GM13976 (cell line): ENCODE measurements at places on chromosomes 13 and 19.

GRCh38 chr19:29118389-29118788, 94.6 kb downstream of the UQCRFS1 start:
- DNase-seq, result no peak

- no peak for DNase-seq
Measured at GRCh38 chr13:62482351-62482750, 1066.7 kb upstream of the PCDH20 start.

GRCh38 chr13:93577105-93577504, 350.5 kb downstream of the GPC6 start:
- no peak for DNase-seq

GRCh38 chr19:2235381-2236063, 607 bp downstream of the PLEKHJ1 start:
- DNase-seq, result no peak

GRCh38 chr19:50327013-50327412, 2.2 kb downstream of the KCNC3 start:
- DNase-seq, result no peak

DNA sequence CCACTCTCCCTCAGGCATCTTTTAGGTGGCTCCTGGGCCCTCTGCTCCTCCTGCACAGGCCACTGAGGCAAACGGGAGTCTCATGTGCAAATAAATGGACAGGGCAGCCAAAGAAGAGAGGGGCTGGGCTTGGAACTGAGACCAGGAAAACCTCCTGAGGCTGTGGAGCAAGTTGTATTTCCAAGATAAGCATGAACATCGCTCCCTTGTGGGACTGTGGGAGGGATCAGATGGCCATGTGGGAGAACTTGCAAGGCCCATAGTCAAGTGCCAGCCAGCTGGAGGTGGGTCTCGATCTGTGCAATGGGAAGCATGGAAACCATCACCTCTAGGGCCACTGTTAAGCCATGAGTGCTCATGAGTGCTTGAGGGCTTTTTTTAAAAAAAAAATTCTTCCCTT, 24.9 kb downstream of the MED26 start:
- no peak for DNase-seq

GRCh38 chr13:58500938-58501337, 869.4 kb downstream of the PCDH17 start:
- DNase-seq, result no peak

- DNase-seq, result no peak
Measured at GRCh38 chr13:23516190-23516589, 54.0 kb upstream of the TNFRSF19 start.

DNA sequence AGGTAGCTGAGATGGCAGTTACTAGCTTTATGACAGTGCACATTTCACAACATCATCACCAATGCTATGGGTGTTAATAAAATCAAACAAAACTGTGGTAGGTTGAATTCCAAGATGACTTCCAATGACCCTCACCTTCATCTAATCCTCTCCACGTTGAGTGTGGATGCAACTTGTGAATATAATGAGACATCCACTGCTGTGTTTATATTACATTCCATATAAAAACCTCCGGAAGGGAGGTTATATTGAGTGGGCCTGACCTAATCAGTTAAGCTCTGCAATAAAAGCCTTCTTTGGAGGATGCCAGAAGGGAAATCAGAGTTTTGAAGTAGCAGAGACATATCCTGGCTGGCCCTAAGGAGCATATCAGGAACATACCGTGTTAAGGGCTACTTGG, 25.6 kb upstream of the CSNK1A1L start:
- DNase-seq, result no peak

GRCh38 chr19:23377276-23377675, 18.0 kb downstream of the ZNF91 start:
- DNase-seq, result no peak

DNA sequence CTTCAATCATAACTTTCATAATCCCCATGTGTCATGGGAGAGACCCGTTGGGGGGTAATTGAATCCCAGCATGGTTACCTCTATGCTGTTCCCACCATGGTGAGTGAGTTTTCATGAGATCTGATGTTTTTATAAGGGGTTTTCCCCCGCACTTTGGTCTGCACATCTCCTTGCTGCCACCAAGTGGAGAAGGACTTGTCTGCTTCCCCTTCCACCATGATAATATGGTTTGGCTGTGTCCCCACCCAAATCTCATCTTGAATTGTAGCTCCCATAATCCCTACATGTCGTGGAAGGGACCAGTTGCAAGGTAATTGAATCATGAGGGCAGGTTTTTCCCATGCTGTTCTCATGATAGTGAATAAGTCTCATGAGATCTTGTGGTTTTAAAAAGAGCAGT, 524.9 kb downstream of the SLITRK5 start:
- no peak for DNase-seq

DNA sequence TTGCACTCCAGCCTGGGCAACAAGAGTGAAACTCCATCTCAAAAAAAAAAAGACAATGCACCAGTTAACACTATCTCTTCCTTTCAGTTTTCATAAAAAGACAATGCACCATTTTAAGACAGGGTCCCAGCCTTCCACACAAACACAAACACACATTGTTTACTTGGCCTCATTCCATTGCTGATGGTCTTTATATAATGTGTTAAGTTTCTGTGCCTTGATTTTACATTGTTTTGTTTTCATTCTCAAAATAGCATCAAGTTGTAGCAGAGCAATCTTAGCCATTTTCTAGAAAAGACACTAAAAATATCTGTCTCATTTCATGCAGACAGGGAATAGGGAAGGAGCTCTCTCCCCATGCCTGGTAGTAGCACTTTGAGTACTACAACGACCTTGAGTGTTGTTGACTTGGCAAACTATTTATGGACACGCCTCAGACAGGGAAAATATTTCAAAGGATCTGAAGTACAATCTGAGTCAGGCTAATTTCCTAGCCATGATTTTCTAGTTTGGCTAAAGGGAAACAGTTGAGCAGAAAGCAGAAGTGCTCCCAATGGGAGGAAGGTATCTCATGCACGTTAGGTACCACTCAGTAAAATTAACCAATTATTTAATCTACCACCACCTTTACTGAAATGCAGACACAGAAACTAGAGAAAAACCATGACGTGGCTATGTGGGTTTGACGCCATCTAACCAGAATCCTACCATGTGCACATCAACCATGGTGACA, 120.6 kb downstream of the ABCC4 start:
- DNase-seq, result no peak

- DNase-seq, result no peak
Measured at GRCh38 chr13:112234131-112234875, 141.9 kb upstream of the SPACA7 start.

DNA sequence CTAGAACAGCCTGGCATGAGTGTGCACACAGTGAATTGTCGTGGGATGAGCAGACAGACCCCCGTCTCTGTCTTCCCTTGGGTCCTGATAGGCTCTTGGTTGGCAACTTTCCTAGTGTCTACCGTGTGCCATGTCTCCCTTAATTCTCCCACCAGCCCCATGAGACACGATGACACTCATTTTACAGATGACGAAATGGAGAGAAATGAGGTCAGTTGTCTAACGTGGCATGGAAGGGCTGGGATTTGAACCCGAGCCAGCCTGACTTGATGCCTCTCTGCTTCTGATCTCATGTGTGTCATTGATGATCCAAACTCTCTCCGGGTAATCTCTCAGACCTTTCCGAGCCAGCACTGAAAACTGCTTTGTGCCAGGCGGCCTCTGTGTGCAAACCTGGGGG, 8.4 kb upstream of the KLK14 start:
- DNase-seq, result no peak

DNA sequence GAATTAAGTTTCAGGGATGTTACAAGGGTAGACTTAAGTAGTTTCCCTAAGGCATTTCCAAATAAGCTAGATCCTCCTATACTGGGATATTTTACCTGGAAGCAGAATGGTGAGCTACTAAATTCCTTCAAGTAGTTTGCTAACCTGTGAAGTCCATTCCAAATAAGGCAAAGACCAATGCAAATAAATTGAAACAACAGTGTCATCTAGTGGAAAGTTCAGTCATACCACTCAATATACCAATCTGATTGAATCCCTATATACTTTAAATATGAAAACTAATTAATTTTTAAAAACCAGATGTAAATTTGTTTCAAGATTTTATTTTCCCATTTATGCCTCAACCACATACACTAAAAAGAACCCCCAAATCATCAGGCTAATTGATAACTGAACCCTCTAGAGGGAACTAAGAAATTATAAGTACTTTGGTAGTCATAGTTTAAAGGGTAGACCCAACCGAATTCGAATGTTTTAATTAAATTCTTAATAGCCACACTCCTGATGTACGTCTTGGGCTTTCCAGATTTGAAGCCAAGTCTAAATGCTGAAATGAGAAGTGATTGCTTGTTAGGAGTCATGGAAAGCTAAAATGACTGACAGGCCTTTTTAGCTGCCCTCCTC, 223.7 kb downstream of the TBC1D4 start:
- DNase-seq, result no peak

DNA sequence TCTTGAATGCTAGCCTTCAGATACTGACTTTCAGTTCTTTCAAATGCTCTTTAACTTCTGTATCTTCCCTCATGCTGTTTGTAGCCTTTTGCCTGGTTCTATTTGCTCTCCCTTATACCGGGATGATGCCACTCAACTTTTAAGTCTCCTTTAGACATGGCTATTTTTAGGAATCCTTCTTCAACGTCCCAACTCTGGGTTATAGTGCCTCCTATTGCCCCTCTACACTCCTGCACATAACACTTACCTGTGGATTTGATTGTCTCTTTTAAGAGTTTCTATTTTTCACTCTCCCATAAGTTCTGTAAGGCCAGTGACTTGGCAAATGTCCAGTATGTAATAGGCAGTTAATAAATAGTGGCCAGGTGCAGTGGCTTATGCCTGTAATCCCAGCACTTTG, 343.0 kb downstream of the KLF5 start:
- no peak for DNase-seq

DNA sequence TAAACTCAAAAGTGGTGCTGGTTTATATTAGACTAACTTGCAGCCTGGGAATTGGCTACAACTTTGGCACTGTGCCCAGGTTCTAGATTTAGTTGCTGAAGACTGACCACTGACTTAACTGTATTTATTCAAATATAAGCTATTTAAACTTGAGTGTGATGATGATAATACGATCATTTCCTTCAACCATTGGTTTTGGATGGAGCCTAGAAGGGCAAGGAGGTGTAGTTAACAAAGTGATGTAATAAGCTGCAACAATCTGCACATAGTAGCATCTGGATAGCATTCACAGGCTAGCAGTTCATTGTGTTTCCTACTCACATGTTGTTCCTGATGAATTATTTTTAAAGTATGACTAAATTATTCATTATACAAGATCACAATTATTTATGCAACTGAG, 55.2 kb upstream of the DACH1 start:
- no peak for DNase-seq

DNA sequence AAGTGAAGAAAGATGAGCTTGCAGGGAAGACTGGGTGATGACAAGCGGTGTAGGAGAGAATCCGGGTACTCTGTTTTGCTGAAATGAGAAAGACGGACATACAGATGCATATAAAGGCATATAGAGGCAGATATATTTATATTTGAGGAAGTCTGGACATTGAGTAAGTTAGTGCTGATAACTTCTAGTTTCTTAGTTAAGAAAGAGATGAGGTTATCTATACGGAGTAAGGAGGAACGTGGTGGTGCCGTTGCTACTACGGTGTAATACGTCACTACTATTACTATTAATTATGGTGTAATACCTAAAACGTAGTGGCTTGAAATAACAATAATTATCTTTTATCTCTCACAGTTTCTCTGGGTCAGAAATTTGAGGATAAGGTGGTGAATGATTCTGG, 9.8 kb upstream of the CPB2 start:
- DNase-seq, result no peak

DNA sequence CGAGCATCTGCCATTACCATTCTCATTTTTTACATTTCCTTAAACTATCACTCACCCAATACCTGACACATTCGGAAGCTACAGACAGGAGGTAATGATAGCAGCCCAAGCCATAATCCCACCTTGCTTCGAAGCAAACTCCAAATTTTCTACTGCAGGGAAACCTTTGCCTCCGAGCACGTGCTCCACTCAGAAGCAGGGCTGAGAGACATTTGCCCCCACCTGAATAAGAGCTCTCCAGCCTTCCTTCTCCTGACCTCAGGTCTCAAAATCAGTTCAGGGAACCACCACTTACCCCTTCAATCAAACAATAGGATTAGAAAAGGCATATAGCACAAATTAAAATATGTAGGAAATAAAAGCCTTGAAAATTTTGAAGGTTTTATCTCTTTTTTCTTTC, 2.3 kb upstream of the DACH1 start:
- no peak for DNase-seq

DNA sequence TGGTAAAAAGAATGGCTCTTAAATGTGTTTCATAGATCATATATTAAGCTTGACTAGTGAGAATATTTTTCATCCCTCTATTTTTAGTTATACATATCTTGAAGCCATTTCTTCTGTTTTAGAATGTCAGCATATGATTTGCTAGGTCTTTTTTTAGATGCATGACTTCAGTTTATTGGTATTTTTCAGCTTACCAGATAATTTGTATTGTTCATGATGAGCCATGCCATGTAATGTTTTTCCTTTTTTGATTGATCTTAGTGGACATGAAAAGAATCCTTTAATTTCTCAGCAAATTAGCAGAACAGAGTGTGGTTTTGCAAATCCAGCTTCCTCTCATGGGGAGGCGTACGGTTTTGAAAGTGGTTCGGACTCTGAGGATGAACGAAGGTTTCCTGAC, 168.5 kb downstream of the LMO7 start:
- no peak for DNase-seq

DNA sequence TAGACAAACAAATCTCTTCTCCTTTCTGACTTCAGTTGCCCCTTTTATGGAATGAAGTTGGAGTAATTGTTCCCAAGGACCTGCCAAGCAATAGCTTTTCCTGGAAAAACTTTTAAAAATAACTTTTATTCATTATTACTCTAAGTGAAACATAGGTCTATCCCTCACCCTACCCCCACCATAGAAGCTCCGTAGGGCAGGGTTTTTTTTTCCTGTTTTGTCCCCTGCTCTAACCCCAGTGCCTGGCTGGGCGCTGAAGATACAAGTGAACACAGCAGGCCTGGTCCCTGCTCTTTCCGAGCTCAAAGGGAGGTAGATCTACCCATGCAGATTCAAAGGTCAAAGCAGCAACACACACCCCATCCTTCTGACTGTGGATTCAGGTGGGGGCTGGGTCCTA, 8.7 kb upstream of the GNG8 start:
- DNase-seq, result no peak

GRCh38 chr19:31253526-31254179, 95.6 kb downstream of the TSHZ3 start:
- no peak for DNase-seq

DNA sequence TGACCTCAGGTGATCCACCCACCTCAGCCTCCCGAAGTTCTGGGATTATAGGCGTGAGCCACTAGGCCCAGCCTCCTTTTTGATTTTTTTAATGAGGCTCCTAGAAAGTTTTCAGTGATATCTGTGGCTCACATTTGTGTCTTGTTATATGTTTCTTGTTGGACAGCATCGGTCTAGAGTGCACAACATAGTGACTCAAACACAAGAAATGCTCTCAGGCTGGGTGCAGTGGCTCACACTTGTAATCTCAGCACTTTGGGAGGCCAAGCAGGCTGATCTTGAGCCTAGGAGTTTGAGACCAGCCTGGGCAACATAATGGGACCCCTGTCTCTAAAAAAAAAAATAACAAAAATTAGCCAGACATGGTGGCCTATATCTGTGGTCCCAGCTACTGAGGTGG, 8.2 kb downstream of the PHF11 start:
- no peak for DNase-seq

- DNase-seq, result no peak
Measured at GRCh38 chr13:27959976-27960361, 9.1 kb downstream of the CDX2 start.
